ENCODE measurements at places on chromosomes 4 and X.

DNA sequence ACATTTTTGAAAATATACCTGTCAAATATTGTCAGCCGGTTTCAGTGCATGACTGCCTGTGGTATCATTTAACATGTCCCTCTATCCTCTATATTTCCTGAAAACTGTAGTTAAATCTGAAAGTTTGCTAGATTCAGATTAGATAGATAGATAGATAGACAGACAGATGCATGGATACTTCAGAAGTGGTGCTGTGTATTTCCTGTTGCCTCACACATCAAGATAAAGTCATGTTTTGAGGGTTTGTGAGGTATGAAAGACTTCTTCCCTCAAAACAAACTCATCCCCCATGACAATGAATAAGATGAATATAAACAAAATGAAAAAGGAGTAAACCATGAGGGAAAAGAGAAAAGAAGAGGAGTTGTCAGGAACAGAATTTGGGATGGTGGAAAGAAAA, 6.0 kb upstream of the BST1 start:
- no peak for DNase-seq

DNA sequence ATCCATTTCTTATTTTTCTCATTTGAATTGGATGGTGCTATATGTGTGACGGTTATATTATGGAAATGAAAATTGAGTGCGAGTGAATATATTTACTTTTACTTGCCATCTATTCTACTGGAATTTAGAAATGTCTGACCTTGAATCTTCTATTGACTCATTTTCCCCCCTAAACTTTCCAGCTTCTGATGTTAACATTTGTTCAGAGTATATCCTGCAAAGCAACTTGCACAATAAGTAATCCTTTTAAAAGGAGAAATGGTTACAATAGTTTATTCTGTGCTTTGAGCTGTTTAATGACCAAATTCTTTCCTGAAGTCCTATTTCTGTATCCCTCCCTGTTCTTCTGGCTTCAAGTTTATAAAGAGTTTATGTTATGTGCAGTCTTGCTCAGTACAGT, 116.7 kb downstream of the ARHGAP10 start:
- DNase-seq: no peak

DNA sequence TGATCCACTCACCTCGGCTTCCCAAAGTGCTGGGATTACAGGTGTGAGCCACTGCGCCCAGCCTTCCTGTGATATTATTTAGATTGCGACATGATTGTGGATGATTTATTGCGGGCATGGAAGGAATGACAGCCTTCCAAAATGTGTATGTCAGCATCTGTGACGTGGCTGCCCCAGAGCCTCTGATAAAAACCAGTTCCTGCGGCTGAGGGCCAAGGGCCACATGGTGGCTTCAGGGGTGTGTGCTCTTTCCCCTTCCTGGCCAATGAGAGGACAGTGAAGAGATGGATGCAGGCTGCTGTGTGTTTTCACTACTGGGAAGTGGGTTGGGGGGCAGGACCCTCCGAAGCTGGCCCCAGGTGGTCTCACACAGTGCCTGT, 57.4 kb upstream of the HGFAC start:
- DNase-seq: no peak

DNA sequence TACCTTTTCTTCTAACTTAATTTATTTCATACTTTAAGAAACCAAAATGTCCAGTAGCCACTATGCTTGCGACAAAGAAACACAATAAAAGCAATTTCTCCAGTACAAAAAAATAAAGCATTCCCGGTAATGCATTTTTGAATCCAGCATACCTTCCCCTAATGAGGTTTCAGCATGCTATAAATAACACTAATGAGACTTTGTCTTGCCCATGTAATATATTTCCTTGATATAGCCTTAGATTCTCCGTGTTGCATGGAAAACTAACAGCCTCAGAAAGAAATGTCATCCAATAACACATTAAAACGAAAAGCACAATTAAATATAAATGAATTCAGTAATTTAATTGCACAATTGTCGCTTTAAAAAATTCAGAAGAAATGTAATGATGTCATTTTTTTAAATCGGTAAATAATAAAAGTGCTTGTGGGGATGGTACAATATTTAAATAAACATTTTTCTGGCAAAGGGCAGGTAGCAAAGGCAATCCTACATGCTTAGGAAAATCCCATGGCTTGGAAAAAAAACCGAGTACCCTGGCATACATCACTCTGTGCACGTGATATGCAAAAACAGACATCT, 225.2 kb upstream of the PPARGC1A start:
- no peak for DNase-seq

DNA sequence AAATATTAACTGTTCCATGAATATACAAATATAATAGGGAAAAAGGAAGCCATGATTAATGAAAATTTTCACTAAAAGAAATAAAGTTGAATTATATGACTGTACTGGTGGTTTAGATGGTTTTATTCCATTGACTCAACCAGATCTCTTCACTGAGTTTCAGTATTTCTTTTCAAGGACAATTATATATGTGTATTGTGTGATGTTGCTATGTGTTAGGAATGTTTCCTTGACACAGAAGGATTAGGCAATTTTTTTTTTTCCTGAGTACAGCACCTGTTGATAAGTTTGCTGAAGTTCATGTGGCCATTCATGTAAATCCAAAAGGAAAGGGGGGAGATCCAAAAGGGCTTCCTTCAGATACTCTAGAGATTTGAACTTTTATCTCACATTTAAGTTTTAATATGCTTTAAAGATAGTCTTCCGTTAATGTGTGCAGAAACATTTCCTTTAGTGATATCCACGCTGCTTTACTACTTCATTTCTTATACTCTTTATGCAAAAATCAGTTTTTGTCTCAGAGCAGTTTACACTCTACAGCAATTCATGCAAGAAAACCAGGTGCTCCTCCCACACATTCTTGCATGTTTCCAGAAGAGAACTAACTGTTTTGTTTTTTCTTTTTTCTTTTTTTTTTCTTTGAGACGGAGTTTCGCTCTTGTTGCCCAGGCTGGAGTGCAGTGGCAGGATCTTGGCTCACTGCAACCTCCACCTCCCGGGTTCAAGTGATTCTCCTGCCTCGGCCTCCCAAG, 249.1 kb downstream of the RPA4 start:
- DNase-seq: no peak

DNA sequence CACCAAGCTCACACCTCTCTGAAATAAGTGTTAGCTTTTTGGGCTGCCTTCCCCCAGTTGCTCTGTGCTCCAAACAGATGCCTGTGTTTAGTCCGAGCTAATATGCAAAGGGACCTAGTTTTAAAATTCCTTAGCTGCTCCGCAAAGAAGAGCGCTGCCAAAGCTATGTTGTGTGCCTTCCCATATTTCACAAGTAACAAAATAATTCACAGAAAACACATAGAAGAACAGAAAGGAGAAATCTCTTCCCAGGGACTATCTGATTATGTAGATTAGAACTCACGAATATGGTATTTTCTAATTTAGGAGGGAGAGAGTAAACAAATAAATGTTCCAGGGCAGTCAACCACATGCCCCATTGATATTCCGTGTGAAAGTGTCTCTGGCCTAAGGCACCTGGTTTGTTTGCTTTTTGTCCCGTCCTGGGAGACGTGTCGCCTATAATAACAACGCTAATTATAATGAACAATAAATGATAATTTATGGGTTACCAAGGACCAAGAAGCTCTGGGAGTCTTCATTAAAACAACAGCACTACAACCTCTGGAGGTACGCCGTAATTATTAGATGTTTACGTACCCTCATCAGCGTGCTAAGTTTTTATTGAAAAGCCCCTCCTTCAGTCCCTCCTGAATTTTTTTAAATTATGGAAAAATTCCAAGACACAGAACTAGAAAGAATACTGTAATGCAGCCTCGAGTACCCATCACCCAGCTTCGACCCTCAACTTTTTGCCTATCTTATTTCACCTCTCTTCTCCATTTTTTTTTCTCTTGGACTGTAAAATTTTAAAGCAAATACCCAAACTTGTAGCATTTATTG, 1.2 kb upstream of the CCNG2 start:
- no peak for DNase-seq

GRCh38 chr4:164215113-164215741, 538.7 kb upstream of the SMIM31 start:
- no peak for DNase-seq

GRCh38 chr4:187090401-187090800, 366.7 kb upstream of the FAT1 start:
- no peak for DNase-seq

DNA sequence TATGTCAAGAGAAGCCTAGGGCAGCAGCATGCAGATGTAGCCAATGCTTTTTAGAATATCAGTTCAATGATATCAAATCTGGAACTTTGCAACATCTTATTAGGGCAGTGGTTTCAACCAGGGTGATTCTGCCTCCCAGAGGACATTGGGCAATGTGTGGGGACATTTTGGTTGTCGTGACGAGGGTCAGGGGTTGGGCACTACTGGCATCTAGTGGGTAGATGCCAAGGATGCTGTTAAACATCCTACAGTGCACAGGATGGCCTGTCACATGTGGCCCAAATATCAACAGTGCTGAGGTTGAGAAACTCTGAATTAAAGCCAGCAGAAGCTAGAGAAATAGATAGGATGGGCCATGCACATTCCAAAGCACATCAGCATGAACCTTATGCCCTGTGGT, 152.3 kb downstream of the AMELX start:
- no peak for DNase-seq

DNA sequence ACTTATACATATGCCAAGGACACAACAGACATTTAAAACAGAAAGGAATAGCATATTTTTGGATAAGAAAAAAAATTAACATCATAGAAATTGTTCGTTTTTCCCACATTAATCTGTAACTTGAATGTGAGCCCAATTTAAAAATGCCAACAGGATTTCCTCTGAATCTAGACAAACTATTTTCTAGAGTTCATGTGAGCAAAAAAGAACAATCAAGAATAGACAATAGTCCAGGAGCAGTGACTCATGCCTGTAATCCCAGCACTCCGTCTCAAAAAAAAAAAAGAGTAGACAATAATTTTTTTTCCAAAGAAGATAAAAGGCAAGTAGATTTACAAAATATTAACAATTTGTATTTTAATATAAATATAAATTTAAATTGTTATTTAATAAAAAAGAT, 73.7 kb upstream of the DUSP21 start:
- DNase-seq: no peak
